NCI-H2029 treated with DMSO at 0.1 percent for 48 hours (cell line): ENCODE measurements at places on chromosomes 1 and 21.

DNA sequence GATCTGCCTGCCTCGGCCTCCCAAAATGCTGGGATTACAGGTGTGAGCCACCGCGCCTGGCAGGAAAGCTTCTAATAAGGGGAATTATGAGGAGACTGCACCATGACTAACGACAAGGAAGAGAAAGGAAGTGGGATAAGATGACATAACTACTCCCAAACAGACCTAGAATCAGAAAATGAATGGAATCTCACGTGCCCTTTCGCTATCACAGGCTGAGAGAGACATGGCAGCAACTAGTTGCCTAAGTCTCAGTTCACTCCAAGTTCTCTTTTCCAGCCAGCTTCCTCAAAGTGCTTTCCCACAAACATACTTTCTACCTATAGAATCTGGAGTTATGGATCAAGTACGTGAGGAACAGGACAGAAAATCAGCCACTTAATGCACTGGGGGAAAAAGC is 2.0 kb downstream of the PI4KB start:
- no peak for DNase-seq

- no peak for DNase-seq
Measured at GRCh38 chr1:41810446-41810845, 108.3 kb downstream of the HIVEP3 start.

GRCh38 chr1:116382857-116383483 is 9.9 kb downstream of the ATP1A1 start:
- no peak for DNase-seq

DNA sequence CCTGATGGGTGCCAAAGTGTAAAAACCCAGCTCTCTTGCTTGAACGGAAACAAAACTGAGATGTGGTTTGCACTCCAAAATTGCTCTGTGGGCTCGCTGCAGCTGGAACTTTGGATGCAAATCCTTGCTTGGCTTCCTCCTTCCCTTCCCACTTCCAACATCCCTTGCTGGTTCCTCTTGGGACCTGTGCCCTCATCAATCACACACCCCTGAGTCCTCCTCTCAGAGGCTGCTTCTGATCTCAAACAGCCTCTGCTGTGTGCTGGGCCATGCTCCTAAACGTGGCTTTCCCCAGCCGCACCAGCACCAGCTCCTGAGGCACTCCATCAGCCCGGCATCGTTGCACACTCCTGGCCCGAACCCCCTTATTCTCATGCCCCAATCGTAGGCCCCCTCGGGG is 124.3 kb upstream of the RAB4A start:
- no peak for DNase-seq

- DNase-seq: peak; percentile 73
Measured at GRCh38 chr1:45326627-45327623, at the start of gene HPDL. HPDL (plus strand) TSS chr1:45326895; CDS start chr1:45327149, 254 bp downstream.

- no peak for DNase-seq
Measured at GRCh38 chr1:241782396-241782795, 65.6 kb upstream of the EXO1 start.

DNA sequence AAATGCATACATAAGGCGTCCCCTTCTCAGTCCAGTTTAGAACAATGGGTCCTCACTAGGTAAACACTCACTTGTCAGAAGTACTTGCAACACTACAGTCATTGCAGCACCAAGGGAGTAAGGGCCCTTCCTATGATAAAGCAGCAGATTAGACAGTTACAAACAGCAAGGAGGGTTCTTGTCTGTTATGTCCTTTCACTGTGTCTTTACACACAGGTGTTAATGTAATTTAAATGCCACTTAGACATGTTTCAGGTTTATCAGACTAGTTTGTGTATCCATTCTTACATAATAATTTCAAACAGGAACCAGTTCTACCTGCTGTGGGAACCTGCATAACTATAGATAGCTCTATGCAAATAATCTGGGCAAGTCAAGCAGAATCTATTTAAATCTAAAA is 105.6 kb upstream of the USH2A start:
- peak; percentile 86 for DNase-seq

- no peak for DNase-seq
Measured at GRCh38 chr1:1020415-1021009, 592 bp downstream of the AGRN start.

DNA sequence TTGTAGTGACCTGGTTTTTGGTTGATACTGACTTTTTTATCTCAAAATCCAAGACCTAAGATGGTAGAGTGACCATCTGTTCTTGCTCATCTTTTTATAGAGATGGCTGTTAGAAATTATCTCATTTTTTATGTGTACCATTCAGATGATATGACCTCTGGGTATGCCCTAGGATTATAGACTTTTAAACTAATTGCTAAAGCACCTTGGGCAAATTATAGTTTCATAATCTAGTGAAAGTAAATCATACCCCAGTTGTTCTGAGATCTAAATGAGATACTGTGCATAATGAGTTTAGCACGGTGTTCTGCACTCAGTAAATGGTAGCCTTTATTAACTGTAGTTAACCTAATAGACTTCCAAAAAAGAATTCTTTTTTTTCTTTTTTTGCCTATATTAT is 182.6 kb upstream of the L1TD1 start:
- no peak for DNase-seq

DNA sequence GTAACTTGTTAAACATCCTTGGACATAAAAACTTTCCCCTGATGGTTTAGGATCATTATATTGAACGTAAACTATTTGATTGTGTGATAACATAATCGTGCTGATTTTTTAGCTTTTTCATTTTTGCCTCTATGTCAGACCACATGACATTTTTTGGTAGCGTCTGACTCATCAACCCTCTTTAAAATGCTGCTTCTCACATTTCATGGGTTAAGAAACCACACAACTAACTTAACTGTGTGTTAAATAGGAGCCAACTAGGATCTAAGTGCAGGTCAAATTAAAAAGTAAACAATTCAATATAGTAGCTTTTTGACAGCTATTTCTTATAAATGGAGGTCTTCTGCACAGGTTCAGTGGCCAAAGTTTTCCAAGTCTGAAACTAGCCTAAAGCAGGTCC is 9.8 kb downstream of the BTG3 start:
- DNase-seq: no peak

DNA sequence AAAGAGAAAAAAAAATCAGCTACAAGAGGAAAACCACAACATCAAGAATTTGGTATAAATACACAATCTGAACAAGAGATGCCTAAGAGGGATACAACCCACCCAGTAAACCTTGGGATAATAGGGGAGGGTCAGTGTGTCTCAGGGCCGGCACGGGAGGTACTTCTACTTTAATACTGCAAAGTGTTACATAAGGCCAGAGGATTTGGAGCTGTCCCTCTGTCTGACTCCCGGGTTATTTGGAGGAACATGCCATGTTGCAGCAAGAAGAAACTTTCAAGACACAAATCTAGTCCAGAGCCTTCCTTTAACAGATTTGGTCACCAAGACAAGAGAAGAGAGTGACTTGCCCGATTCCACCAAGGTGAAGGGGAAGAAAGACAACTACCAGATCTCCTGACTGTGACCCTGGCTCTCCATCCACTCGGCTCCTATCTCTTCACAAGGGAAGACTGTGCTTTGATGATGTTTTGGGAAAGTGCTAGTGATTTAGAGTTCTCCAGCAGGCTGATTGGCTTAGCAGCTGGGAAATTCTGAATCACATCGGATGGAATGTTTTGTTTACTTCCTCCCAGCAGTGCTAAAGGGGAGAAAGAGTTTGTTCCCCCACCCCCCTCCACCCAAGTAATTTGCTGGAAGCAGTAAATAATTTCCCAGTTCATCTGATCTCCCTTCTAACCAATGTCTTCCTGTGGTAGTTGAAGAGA is 29.3 kb downstream of the SGIP1 start:
- DNase-seq: no peak

- DNase-seq: no peak
Measured at GRCh38 chr1:41478118-41478748, 6.2 kb downstream of the EDN2 start.

GRCh38 chr1:156725683-156726280 is 2.5 kb upstream of the METTL25B start:
- DNase-seq: peak; percentile 76

- no peak for DNase-seq
Measured at GRCh38 chr21:37686991-37687810, 229.1 kb downstream of the KCNJ6 start.

DNA sequence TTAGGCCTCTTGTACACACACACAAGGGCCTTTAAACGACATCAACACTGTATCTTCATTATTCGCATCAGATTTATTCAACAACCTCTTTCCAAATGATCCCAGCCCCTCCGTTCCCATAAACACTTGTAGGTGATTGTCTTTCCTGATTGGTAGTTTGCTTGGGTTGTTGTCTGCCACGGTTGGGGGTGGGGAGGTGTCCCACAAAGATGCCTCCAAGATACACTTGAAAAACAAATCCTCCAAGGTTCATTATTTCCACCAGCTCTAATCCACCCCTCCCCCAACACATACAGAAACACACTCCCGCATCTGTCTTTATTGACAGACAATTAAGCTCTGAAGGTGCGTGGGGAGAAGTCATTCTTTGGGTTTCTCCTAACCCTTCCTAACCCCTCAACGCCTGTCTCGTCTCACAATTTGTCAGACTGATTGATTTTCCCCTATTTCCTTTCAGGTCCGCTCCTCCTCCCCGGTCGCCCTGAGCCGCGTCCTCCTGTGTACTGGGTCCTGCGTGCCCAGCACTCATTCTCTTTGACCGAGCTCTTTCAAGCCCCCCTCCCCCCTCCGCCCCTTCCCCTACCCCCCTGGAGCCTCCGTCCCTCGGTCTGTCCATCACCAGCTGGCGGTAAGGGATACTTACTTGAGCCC is 1.4 kb downstream of the WDR26 start:
- peak; percentile 15 for DNase-seq

DNA sequence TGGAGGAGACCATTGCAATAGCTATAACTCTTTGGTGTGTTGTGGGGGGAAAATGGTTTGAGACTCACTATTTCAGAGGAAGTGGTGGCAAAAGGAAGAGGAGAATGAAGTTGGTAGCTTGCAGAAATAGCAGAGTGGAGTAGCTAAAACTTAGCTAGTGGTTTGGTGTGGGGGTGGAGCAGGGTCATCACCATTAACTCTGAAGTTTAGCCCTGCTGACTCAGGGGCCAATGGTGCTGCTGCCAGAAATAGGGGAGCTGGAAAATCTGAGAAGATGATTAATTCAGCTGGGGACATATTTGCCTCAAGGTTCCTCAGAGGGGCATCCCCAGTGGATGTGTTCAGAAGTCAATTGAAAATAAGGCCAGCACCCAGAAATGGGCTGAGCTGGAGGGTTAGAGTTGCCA is 65.4 kb downstream of the RUNX1 start:
- DNase-seq: no peak

DNA sequence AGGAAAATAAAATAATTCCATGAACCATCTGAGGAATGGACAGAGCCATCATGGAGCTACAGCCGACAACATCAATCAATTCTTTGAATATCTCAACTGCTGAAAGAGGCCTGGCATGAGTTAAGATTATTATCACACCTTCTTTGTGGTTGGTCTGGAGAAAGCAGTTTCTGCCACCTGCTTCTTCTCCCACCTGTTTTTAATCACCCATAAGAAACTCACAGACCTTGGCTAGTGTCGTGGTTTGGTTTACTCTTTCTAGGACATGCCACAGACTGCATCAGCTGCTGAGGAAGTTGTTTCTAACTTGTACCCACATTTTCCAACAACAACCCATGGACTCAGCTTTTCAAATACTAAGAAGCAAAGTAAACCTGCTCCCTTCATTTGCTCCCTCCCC is 65.6 kb downstream of the NTPCR start:
- DNase-seq: no peak

DNA sequence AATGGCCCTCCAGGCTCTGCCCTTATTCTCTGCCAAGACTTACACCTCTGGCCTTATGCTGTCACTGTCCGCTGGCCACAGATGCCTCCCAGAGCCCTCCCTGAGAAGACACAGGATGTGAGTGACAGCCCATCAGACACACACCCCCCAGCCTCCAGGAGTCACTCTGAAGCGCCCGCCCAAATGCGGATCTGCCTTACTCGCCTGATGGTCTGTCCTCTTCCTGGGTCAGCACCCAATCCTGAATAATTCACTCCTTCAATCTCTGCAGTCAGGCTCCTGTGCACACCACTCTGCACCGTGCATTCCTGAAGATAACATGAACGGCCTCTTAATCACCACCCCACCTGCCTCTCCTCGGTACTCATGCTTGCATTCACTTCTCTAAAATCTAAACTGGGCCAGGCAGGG is 14.7 kb downstream of the CLSTN1 start:
- DNase-seq: no peak

- no peak for DNase-seq
Measured at GRCh38 chr1:3983181-3983580, 83.1 kb upstream of the C1orf174 start.

GRCh38 chr1:160167580-160167979 is 16.2 kb downstream of the ATP1A4 start:
- no peak for DNase-seq

DNA sequence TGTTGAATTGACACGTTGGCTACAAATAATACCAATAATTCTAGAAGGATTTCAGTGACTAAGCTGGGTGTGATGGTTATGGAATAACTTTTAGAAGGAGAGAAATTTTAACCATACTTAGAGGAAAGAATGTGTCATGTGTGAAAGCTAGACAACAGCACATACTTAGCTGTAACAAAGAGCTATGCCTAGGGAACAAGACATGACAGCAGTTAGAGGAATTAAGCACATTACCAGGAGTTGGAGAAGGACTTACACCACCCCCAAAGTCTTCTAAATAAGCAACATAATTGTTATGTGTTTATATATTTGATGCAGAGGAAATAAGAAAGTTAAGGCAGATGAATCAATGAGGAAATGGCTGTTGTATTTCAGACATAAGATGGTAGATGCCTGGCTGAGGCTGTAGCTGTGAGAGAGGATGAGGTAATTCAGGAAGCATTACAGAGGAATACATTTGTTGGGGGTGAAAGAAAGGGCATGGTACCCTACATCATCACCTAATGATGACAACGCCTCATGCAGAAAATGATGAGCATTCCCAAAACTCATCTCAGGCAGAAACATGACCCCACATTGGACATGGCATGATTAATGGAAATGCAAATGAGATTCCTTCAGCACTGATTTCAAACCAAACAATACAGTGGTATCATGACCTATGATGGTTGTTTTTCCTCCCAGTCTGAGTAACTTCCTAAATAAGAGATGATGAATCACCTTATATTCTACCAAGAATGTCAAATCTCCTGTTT is 211.5 kb downstream of the LHX8 start:
- no peak for DNase-seq

DNA sequence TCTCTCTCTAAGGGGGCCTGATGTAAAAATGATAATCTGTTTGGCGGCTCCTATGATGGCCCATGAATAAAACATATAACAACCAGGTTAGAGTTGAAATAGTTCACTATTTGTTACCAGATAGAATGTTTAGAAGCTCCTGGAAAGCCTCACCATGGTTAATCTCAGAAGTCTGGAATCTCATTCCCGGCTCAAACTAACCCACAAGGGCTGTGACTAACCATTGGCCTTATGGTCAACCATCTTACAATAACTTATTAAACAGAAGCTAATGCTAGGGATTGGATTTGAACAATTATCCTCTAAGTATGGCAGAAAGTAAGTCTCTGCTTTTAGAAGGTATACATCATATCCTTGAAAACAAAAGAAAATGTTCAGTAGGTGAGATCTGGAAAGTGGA is 134.1 kb upstream of the ADGRL2 start:
- DNase-seq: no peak

- DNase-seq: no peak
Measured at GRCh38 chr1:162364498-162364897, 12.2 kb downstream of the SPATA46 start.
